ENCODE measurements at places on chromosomes 2 and 18.

GRCh38 chr18:75170916-75171315, 38.0 kb downstream of the PTGR3 start:
- no peak for DNase-seq

- DNase-seq: peak; percentile 45
Observed at GRCh38 chr2:11710210-11710609, 36.2 kb upstream of the LPIN1 start.

- DNase-seq: peak; percentile 48
Observed at GRCh38 chr2:98912221-98912851, 23.7 kb downstream of the CRACDL start.

GRCh38 chr2:203892207-203892606, 24.6 kb downstream of the CTLA4 start:
- no peak for DNase-seq

DNA sequence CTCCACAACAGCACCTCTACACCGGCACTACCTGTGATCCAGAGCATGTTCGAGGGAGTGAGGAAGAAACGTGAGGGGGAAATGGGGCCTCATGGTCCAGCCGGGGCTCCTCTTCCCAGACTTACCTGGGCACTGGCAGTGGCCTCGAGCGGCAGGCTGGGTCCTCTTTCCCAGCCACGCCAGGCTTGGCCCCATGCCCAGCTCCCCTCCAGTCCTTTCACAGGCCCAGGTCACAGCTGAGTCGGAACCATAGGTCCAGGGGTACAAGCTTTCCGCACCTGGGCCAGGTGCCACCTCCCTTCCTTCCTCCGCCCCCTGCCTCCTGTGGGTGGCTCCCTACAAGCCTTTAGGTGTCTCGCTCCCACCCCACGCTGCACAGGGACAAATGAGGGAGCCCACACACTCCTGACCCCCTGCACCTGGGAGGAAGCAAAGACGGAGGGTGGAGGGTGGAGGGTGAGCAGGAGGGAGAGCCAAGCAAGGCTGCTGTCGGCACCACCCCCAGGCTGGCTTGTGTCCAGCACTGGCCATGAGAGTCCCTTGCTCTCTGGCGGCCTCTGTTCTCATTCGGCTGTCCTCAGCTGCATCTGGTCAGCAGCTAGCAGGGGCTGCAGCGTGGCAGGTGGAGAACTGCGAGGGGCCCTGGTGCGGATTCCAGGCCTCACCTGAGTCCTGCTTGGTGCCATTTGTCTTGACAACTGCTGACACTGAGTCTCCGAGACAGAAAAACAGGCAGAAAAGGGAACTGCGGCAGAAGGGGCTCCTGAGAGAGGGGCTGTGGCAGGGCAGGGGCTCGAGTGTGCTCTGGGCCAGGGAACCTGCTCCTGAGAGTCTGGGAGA, 26.8 kb downstream of the ADRA2B start:
- DNase-seq: no peak

Measured in RKO (cell line).